CD4-positive, alpha-beta T cell treated with Interleukin-6 at 100 ng/mL for 8 hours (primary cell): ENCODE measurements at places on chromosomes 2 and 18.

GRCh38 chr2:225425284-225425683, 25.8 kb downstream of the NYAP2 start:
- DNase-seq, result no peak

- DNase-seq, result no peak
Observed at GRCh38 chr2:230408244-230408842, 7.7 kb upstream of the SP100 start.

DNA sequence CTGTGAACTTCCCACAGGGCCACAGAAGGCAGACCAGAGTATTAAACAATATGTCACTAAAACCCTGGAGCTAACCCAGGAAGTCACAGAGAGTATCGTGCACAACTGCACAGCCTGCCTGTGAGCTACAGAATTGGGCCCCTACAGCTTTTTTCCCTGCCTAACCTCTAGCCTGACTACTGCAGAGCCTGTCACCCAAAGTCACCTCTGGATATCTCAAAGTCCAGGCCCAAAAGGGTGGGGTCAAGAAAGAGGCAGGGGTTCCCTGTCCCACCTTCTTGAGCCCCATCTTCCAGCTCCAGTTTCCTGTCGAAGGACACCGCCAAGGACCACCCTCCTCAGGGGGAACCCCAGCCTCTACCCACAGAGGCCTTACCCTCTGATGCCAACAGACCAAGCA, 13.5 kb downstream of the GAD1 start:
- no peak for DNase-seq

- no peak for DNase-seq
Observed at GRCh38 chr2:165191096-165191728, 12.6 kb downstream of the SCN3A start.

GRCh38 chr2:55093381-55093780, 43.1 kb upstream of the RTN4 start:
- DNase-seq, result no peak

DNA sequence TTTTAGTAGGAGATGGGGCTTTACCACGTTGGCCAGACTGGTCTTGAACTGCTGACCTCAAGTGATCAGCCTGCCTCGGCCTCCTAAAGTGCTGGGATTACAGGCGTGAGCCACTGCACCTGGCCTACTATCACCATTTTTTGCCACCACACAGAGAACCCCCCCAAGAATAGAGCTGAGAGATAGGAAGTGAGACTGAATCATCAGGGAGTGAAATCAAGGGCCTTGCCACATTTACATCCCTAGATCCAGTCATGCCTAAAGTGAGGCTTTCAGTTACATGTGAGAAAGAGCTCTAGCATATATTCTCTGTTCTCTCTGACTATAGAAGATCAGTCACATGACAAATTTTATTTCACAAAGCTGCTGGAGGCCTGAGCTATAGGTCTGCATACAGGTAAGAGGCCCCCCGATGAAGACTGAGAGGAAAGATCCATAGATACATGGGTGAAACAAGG, 28.0 kb upstream of the KCMF1 start:
- no peak for DNase-seq

GRCh38 chr2:237864940-237865622, 5.7 kb downstream of the RAMP1 start:
- no peak for DNase-seq

DNA sequence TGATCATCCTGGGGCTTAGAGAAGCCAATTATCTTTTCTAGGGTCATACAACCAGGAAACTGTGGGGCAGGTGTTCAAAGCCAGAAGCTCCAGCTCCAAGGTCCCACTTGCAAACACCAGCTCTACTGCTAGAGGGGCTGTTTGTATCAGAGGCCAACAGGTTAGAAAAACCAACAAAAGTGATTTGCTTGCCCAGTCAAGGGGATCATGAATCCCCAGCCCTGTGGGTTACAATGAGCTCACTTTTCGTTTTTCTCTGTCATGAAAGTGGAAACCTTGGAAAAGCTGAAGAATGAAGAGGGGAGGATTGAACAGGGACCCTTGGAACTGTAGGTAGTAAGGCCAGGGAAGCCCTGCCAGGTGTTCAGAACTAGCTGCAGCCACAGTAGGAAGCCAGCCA, 119.2 kb downstream of the SPP2 start:
- no peak for DNase-seq

- DNase-seq, result no peak
Observed at GRCh38 chr18:49178321-49178720, 227.6 kb upstream of the SMAD7 start.

DNA sequence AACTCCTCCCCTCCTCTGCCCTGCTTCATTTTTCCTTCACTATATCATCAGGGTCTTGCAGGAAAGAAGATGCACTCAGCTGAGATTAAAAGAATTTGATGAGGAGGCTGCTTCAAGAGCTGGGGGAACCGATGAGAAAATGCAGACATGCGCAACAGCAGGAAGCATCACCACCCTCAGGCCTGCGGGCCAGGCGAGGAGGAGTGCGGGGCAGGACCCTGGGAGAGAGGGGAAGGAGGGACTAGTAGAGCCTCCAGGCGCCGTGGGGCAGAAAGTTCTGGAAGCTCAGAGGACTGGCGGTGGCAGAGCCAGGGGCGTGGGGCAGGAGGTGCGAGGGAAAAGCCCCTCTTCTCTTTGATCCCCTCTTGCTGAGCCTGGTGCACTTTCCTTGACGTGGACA, 108.2 kb downstream of the CD226 start:
- DNase-seq, result no peak
